ENCODE measurements at places on chromosomes 3 and 15. TPM values are rescaled to one million over a fixed set of nuclear protein-coding genes. Genes with fewer than 3 reads are reported as not detected.
A peak's percentile ranks its signal among the peaks of the same experiment; 100 is the strongest.

ARL14 gene
- not detected for total RNA-seq

DNA sequence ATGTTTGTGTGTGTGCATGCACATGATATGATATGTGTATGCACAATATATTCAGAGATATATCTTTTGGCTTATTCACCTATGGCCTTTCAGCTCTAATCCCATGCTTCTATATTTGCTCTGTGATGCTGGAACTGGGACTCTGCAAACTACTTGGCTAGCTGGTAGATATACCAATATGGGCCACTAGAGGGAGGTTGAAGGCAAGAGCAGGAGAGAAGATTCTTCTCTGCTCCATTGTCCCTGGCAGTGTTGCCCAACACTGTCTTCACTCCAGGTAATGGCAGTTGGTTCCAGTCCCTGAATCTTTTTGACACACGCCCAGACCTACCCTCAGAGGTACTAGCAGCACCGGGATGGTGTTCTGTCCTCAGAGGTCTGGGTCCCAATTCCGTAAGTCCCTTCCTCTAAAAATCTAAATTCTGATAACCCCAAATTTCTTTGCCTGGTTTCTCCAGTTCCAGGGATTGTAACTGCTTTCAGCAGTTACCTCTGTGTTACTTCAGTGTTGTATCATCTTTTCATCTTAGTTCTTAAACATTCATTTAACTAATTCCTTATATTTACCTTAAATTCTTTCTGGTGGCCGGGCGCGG lies 44.7 kb downstream of the GTPBP8 start:
- H3K4me3 ChIP-seq, result no peak overlapping the region
- H3K36me3 ChIP-seq, result no peaks in the 10 kb centered on the region
- no peaks in the 10 kb centered on the region for H3K4me1 ChIP-seq

- H3K4me3 ChIP-seq, result peak overlapping the region; percentile 24
Measured at GRCh38 chr3:139935866-139936817, 1.2 kb downstream of the CLSTN2 start.

DNA sequence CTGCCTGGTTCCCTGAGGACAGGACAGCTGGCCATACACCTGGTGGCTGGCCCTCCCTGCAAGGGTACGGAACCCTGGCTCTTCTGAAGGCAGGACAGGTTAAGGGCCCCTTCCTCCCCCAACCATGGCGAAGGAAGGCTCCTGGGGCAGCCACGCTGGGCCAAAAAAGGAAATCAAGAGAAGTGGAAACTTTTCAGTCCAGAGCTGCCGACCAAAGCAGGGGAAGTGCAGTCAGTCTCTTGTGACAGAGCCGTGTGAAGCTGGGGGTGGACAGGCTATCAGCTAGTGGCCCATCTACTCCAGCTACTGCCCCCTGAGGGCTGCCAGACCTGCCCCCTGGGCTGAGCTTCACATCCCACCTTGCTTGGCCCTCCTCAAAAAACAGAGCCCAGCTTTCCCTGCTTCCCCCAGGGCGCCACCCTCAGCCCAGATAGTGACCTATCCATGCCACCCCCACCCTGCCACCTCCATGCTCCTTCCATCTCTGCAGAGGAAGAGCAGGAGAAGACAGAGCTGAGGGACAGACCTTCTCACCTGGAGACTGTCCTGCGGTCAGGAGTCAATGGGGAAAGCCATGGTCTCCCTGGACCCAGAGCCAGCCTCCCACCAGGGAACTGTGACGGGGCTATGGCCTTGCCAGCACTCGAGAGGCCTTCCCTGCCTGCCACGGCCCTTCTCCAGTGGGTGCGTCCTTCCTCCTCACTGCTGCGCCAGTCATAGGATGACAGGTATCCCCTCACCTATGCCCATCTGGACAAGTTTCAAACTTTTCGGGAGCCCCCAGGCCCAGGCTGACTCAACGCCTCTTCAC lies 4.6 kb downstream of the SEMA7A start:
- no peaks in the 10 kb centered on the region for H3K27me3 ChIP-seq
- DNase-seq, result no peak
- peaks cover 65% of the 10 kb centered on the region for H3K36me3 ChIP-seq
- H3K27ac ChIP-seq, result peak overlapping the region; percentile 91
- peak overlapping the region; percentile 97 for H3K4me3 ChIP-seq
- H3K4me1 ChIP-seq, result peaks cover 82% of the 10 kb centered on the region

DNA sequence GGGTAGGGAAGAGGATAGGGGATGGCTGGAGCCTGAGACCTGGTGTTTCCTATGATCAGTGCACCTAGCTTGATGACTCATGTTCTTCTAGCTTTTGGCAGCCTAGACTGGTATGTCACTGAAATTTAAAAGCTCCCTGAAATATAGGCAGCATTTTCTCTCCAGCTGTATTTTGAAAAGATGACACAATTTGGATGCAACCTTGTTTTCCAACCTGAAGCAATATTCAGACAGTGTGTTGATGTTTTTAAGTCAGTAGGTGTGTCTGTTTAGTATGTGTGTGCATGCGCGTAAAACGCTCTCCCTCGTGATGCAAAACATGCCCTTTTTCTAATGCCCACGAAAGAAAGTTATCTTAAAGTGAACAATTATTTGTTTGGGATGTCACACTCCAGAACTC lies 58.5 kb downstream of the RPL22L1 start:
- H3K36me3 ChIP-seq, result no peaks in the 10 kb centered on the region
- H3K27me3 ChIP-seq, result peaks cover 10% of the 10 kb centered on the region
- DNase-seq, result no peak
- no peak overlapping the region for H3K4me3 ChIP-seq

TPRG1 gene
- 11.2 TPM for total RNA-seq

- H3K27me3 ChIP-seq, result no peaks in the 10 kb centered on the region
- DNase-seq, result no peak
- H3K4me1 ChIP-seq, result no peaks in the 10 kb centered on the region
- no peak overlapping the region for H3K27ac ChIP-seq
- H3K4me3 ChIP-seq, result no peak overlapping the region
- no peaks in the 10 kb centered on the region for H3K36me3 ChIP-seq
Measured at GRCh38 chr15:24940236-24940635, 14.6 kb upstream of the SNRPN start.

TF gene
- 0.02 TPM for total RNA-seq

- no peak for DNase-seq
- H3K4me1 ChIP-seq, result no peaks in the 10 kb centered on the region
- no peaks in the 10 kb centered on the region for H3K27me3 ChIP-seq
- H3K27ac ChIP-seq, result no peak overlapping the region
- no peaks in the 10 kb centered on the region for H3K36me3 ChIP-seq
Measured at GRCh38 chr3:35523838-35524237, 115.5 kb upstream of the ARPP21 start.

SAMMSON gene
- total RNA-seq, result not detected

PAQR5 gene
- 0.12 TPM for total RNA-seq

- no peaks in the 10 kb centered on the region for H3K4me1 ChIP-seq
- H3K4me3 ChIP-seq, result no peak overlapping the region
- no peaks in the 10 kb centered on the region for H3K36me3 ChIP-seq
Measured at GRCh38 chr3:2976796-2977195, 133.4 kb downstream of the IL5RA start.

DNA sequence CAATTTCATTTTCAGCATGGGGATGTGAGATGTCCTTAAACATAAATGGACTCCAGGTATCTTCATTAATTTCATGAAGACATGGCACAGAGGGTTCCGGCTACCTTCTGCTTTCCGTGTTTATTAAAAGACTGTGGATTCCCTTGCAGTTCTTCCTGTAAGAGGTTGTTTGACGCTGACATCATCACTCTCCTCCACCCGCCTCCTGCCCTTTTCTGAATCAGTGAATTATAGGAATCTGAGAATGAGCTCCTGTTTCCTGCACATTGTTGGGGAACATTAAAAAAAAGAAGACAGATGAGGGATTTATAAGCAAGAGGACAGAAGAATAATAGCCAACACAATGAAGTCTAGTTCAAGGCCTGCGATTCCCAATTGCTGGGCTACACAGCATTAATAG lies 191.3 kb downstream of the LPP start:
- H3K4me3 ChIP-seq, result no peak overlapping the region
- no peak for DNase-seq
- peaks cover 12% of the 10 kb centered on the region for H3K27me3 ChIP-seq
- peaks cover 18% of the 10 kb centered on the region for H3K4me1 ChIP-seq
- peaks cover 13% of the 10 kb centered on the region for H3K36me3 ChIP-seq

- peaks cover under 1% of the 10 kb centered on the region for H3K36me3 ChIP-seq
- DNase-seq, result no peak
- no peak overlapping the region for H3K27ac ChIP-seq
- H3K4me1 ChIP-seq, result peaks cover under 1% of the 10 kb centered on the region
- H3K4me3 ChIP-seq, result no peak overlapping the region
Measured at GRCh38 chr15:52540374-52541012, 11.8 kb upstream of the MYO5A start.

DNA sequence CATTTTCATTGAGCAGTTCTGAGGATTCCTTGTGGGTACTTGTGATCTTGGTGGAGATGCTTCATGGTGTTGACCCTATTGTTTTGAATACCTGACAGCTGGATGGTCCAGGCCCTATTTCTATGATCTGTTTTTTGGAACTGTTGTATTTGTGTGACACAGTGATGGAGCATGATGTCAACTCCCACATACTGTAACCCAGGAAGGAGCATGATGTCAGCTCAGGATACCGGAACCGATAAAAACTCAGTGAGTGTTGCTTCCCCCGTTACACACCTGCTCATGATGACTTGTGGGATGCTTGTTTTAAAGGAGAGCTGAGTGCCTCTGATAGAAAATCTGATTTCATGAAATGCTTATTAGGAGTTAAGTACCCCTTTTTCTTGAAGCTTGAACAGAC lies 45.1 kb downstream of the ZBTB38 start:
- no peaks in the 10 kb centered on the region for H3K27me3 ChIP-seq
- peaks cover 41% of the 10 kb centered on the region for H3K36me3 ChIP-seq
- peak overlapping the region; percentile 85 for H3K4me3 ChIP-seq
- H3K4me1 ChIP-seq, result peaks cover 61% of the 10 kb centered on the region
- DNase-seq, result no peak
- peak overlapping the region; percentile 98 for H3K27ac ChIP-seq

GRCh38 chr3:96039632-96040031 lies 774.8 kb upstream of the EPHA6 start:
- no peaks in the 10 kb centered on the region for H3K4me1 ChIP-seq
- H3K36me3 ChIP-seq, result no peaks in the 10 kb centered on the region
- no peaks in the 10 kb centered on the region for H3K27me3 ChIP-seq
- no peak for DNase-seq
- H3K4me3 ChIP-seq, result no peak overlapping the region

DNA sequence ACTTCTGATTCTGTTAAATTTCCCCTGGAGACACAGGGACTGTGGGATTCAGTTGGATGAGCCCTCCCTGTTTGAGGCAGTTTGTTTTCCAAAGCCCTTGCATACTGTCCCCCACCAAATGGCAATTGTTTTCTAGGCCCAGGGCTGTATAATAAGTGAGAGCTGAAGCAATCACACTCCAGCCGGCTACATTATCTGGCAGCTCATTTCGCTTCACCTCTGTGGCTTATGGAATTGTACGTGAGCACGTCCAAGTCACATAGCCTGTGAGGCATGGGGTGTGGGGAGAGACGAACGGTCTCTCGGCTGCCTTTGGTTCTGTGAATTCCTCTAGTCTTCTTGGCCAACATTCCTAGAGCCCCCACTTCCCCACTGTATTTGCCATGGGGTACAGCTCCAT lies 10.7 kb downstream of the RBP2 start:
- H3K4me1 ChIP-seq, result no peaks in the 10 kb centered on the region
- no peaks in the 10 kb centered on the region for H3K27me3 ChIP-seq
- no peak overlapping the region for H3K27ac ChIP-seq
- no peaks in the 10 kb centered on the region for H3K36me3 ChIP-seq
- no peak for DNase-seq

- DNase-seq, result no peak
- peaks cover 20% of the 10 kb centered on the region for H3K27me3 ChIP-seq
- H3K36me3 ChIP-seq, result no peaks in the 10 kb centered on the region
- H3K27ac ChIP-seq, result no peak overlapping the region
- no peaks in the 10 kb centered on the region for H3K4me1 ChIP-seq
- no peak overlapping the region for H3K4me3 ChIP-seq
Measured at GRCh38 chr15:85878828-85879225, 84.1 kb upstream of the KLHL25 start.

ACTRT3 gene
- 1.3 TPM for total RNA-seq

- H3K4me1 ChIP-seq, result no peaks in the 10 kb centered on the region
- no peak for DNase-seq
- no peak overlapping the region for H3K4me3 ChIP-seq
Measured at GRCh38 chr3:107285197-107285596, 92.0 kb upstream of the CCDC54 start.

GRCh38 chr15:66292571-66293418 lies 573 bp upstream of the DIS3L start:
- no peaks in the 10 kb centered on the region for H3K27me3 ChIP-seq
- H3K27ac ChIP-seq, result peak overlapping the region; percentile 94
- no peak for DNase-seq
- H3K4me1 ChIP-seq, result peaks cover 37% of the 10 kb centered on the region
- H3K4me3 ChIP-seq, result peak overlapping the region; percentile 85

DNA sequence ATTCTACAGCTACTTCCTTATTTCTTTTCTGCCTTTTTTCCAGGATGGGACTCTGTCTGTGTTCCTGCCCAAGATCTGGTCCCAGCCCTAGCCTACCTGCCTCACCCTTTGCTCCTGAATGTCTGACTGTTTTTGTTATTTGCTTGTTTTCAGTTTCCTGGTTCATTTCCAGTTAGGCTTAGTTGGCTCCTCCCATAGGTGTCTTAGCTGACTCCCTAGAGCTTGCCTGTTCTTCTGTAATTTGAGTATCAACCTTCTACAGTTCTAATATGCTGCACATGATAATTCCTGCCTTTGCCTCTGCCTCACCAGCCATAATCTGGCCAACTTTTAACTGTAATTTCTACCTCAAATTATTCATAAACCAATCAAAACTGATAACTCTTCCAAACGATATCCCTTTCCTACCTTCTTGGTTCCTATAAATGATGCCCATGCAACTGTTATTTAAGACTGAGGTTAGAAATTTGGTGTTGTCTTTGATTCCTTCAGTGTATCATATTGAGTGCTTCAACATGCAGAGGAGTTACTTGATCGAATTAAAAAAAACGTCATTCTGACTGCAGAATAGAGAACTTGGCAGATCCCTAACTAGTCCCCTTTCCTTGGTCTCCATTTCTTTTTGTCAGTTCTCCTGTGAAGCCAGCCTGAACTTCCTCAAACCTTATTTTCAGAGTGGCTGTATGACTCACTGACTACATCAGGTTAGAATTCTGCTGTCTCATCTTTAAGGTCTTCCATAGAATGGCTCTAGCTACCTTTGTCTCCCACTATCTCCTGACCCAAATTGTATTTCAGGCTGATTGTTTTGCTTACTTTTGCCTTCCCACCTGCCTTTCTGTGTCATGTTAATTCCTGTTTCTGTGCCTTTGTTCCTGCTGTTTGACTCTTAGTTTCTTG lies 8.4 kb downstream of the GOLM2 start:
- DNase-seq, result no peak
- H3K27me3 ChIP-seq, result no peaks in the 10 kb centered on the region
- peaks cover 21% of the 10 kb centered on the region for H3K36me3 ChIP-seq

- DNase-seq, result no peak
- peaks cover 5% of the 10 kb centered on the region for H3K27me3 ChIP-seq
- H3K27ac ChIP-seq, result no peak overlapping the region
- no peaks in the 10 kb centered on the region for H3K4me1 ChIP-seq
Measured at GRCh38 chr3:49882166-49882565, 12.5 kb upstream of the CAMKV start.

CPN2 gene
- total RNA-seq, result not detected

GRCh38 chr15:45333550-45333949 lies 44.8 kb downstream of the GATM start:
- H3K36me3 ChIP-seq, result no peaks in the 10 kb centered on the region
- DNase-seq, result no peak
- no peak overlapping the region for H3K27ac ChIP-seq
- H3K4me3 ChIP-seq, result no peak overlapping the region
- peaks cover 9% of the 10 kb centered on the region for H3K27me3 ChIP-seq

Measured in activated T-helper 1 cell treated with anti-CD3 and anti-CD28 coated beads, Interleukin-12 subunit alpha, Interleukin-12 subunit beta, Interleukin-2, Interleukin-4 antibody, amounts not matched to agents 30 ng/mL and 10 ng/mL and 1 ng/mL, durations not matched to agents 14 hours and 24 hours and 36 hours (primary cell).